ENCODE measurements at places on chromosomes 2 and 18.

- DNase-seq = no peak
Measured at GRCh38 chr2:216673609-216674008, 21.7 kb downstream of the IGFBP5 start.

DNA sequence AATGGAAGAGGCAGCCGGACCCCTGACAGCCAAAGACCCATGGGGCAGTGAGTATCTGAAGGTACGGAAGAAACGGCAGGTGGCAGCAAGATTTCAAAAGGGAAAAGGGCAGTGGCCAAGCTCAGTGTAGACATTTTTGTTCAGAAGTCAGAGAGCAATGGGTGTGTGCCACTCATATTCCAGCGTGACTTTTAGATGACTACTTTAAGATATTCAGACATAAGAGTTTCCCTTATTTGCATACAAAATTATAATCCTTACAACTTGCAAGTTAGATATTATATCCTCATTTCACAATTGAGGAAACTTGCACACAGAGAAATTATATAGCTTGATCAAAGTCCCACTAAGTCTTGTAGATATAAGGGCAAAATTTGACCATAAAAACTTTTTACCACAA, 60.7 kb upstream of the CYTIP start:
- no peak for DNase-seq

GRCh38 chr2:213920014-213920413, 490.8 kb upstream of the VWC2L start:
- DNase-seq = no peak

DNA sequence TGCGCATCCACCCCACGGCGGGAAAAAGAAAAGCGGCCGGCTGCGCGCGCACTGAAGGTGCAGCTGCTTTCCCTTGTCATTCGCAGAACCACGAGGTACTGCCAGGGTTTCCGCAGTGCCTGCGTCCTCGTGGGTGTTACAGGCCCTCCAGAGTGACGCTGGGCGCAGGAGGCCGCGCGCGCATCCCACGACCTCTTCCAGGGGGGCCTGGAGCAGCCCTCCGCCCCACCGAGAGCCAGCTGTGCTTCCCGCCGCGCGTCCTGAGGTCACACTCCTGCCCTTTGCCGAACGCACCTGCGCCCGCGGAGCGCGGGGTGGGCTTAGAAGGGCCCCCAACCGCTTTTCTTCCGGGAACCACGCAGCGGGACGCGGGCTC, 378 bp upstream of the IAH1 start:
- peak; percentile 66 for DNase-seq

- DNase-seq = no peak
Measured at GRCh38 chr18:2402084-2402483, 169.2 kb downstream of the METTL4 start.

DNA sequence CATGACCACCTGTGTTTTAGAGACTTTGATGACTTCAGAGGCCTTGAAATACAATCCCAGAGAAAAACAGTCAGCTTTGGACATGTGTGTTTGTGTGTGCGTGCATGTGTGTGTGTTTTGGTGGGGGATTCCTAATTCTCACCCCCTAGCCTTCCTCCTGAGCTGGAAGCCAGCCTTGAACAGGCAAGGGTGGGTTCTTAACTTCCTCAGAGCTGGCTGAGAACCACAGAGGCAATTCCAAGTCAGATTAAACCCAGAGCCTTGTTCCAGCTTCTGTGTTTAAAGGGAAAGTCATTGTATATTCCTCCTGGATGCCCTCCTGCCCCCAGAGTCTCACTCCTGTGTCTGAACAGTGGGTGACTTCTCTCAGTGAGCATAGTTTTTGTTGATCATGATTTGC, 45.2 kb upstream of the MGAT4A start:
- DNase-seq = no peak

- DNase-seq = no peak
Measured at GRCh38 chr2:104733226-104733943, 120.5 kb upstream of the POU3F3 start.

GRCh38 chr2:174581491-174581890, 16.1 kb downstream of the WIPF1 start:
- no peak for DNase-seq

DNA sequence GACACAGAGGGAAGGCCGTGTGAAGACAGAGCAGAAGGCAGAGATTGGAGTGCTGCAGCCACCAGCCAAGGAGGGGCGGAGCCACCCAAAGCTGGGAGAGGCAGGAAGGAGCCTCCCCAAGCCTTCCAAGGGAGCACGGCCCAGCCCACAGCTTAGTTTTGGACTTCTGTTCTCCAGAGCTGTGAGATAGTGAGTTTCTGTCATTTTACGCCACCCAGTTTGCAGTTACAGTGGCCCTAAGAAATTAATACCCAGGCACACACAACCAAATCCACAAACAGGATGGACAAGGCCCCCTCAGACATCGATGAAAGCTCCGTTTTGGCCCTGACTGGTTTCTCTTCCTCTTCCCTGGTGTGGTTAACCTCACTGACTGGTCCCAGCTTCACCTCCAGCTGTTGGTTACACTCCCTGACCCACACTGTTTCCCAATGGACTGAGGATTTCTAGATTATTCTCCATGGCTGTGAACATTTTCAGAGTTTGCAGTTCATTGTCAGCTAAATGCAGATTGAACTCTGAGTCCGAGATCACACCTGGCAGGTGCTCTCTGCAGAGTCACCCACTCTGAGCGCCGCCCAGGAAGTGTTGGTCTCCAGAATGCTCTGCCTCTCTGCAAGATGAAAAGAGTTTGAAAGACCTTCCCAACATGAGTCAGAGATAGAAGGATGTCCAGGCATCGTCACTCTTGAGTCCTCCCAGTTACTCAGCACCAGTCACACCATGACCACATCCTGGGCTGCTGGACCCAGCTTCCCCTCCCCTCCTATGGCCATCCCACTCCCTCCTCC, 100.2 kb downstream of the TWIST2 start:
- no peak for DNase-seq

- no peak for DNase-seq
Measured at GRCh38 chr2:29618024-29618423, 303.4 kb downstream of the ALK start.

DNA sequence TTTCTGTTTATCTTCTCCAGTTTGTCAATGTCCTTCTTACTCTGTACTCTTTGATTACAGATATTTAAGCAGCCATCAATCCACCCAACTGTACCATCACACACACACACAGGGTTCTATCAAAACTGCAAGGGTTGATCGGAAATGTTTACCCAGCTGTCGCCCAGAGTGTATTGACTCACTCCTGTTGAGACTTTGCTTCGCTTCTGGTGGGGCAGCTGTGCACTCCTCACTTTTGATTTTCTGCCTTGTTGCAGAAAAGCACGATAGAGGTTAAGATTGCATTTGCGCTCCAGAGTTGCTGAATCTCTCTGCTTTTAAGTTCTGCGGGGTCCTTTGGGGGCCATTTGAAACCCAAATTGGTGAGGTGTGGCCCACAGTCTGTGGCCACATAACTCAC, 216.2 kb downstream of the SETBP1 start:
- DNase-seq = no peak

DNA sequence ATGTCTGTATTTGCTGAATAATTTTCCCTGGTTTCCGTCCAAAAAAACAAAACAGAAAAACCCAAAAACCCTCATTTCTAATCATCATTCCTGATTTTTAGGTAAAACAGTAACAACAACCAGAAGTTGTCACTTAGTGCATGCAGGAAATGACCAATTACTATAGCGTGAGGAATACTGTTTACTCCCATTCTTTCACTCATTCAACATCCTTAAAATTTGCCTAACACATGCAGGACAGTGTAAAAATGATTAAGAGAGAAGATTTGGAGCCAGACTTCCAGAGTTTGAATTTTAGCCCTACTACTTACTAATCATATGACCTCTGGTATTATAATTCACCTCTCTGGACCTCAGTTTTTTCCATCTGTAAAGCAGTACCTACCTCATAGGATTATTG, 83.1 kb downstream of the FIGN start:
- DNase-seq = no peak

DNA sequence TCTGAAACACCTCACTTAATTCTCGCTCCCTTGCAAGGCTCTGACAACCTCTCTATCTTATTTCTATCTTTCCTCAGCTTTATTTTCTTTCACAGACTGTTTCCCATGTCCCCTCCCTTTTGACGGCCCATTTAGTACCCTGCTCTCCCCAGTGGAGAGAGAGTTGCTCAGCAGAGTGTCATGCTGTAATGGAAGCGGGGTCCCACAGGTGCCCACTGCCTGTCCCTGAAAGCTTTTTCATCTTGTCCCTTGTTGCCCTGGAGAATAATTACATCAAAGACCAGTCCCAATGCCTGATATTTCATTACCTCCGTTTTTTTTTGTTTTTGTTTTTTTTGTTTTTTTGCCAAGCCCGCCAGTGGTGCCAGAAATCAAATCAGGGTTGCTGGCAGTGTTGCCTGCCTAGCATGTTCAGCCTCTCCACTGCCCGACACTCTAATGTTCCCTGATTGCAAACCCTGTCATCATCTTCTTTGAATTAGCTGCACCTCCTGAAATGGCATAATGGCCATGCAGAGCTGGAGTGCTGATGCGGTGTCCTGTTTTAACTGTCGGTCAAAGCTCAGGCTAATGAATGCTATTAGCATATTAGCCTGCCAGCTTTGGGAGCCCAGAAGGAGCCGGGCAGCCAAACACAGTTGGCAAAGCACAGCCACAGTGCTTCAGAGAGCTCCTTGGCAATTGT, 71.2 kb upstream of the CAVIN2 start:
- no peak for DNase-seq

GRCh38 chr2:45929674-45930395, 278.4 kb downstream of the PRKCE start:
- no peak for DNase-seq

DNA sequence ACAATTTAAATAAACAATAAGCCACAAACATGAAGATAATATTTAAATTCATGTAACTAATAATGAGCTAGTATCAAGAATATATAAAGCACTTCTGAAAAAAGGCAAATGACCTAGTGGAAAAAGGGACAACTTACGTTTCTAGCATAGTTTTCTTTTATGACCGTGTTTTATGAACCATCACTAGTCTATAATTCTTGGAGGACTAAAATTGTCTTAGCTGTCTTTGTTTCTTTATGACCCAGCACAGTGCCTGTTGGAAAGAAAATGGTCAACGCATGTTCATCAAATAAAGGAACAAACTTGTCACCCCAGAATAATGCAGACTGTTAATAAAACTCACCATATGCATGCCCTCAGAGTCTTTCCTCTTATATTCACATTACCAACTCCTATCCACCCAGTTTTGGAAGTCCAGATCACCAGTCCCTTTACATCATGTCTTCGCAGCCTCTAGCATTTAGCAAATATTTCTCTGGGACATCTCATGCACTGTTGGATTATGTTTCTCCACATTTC, 57.4 kb upstream of the GRB14 start:
- DNase-seq = no peak

DNA sequence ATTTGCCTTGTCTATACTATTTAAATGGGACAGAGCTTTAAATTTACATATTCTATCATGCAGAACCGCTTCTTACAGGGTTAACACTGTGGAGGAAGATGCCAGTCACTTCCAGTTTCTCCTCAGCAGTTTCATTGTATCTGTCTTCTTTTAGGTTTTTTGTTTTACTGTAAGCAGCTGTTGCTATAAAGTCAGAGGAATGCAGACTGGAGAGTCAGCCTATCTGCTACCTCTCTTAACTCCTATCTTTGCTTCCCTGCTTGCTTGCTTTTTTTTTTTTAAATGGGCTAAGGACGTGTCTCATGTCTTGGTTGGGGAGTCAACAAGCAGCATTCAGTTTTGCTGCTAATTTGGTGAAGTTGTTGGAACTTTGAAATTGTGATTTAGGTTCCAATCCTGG, 8.9 kb downstream of the EPC2 start:
- DNase-seq = no peak

- DNase-seq = no peak
Measured at GRCh38 chr2:113848758-113849415, 41.0 kb upstream of the ACTR3 start.

- DNase-seq = no peak
Measured at GRCh38 chr2:229489016-229489415, 217.9 kb upstream of the PID1 start.

DNA sequence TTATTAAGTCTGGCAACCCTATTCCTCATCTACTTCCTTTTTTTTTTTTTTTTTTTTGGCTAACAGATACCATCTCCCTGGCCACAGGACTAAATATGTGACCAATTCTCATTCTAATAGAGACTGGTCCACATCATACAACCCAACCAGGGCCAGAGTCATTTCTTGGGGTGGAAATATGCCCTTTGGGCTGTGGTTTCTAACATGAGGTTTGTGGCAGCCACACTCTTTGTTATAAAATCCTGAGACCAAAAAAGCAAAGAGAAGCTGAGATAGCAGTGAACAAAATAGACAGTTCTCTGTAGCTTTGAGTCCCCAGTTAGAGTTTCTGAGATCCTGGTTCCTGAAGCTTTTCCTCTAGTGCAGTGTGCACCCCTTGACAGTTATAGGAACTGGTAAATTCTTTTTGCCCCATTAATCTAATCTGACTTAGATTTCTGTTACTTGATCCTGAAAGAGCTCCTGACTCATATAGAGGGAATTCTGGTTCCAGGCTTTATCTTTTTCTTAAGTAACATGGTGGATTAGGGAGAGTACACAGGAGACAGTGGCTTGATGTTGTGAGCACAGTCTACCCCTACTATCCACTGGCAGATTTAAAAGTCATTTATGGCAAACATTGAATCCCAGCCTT, 86.8 kb downstream of the MAIP1 start:
- no peak for DNase-seq

DNA sequence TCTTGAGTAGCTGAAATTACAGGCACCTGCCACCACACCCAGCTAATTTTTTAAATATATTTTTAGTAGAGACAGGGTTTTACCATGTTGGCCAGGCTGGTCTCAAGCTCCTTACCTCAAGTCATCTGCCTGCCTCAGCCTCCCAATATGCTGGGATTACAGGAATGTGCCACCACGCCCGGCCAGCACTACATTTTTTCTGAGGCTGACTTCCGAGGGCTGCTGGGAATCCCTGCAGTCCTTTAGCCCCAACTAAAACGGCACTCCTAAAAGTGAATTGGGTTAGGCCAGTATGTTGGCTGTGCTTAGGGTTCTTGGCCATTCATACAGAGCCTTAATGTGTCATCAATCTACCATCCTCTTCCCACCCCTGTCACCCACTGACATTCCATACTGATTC, 375.4 kb downstream of the DCC start:
- no peak for DNase-seq

DNA sequence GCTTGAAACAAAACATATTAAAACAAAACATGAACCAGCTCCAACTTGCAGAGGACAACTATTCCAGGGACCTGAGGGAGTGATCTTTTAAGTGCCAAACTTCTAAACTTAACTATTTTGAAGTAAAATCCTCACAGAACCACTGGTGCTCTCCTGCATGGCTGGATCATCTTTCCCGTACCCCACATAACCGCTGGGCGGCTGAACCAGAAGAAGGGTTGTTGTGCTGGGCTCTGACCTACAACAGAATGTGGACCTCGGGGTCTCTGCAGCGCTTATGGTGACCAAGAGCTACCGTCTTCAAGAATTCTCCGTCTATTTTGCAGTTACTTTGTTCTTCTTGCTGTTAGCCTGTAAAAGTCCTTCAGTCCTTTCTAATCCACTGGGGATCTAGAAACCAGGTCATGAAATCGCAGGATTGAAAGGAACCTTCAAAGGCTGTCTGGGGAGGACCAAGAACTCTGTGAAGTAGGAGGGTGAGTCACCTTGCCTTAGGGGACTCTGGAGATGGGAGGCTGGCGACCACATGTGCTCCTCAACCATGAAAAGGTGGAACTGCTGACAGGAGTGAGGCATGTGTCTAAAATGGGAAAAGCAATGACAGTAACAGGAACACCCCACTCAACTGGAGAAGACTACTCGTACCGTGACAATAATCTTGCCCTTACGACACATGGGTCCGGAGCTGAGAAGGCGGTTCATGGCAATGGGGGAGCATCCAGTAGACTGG, 46.6 kb downstream of the HDLBP start:
- DNase-seq = no peak

- no peak for DNase-seq
Measured at GRCh38 chr2:128379021-128380015, 60.6 kb upstream of the HS6ST1 start.
